ENCODE measurements at places on chromosomes 16 and 17.

GRCh38 chr17:66348584-66349165 is 46.3 kb downstream of the PRKCA start:
- peak; percentile 78 for DNase-seq

DNA sequence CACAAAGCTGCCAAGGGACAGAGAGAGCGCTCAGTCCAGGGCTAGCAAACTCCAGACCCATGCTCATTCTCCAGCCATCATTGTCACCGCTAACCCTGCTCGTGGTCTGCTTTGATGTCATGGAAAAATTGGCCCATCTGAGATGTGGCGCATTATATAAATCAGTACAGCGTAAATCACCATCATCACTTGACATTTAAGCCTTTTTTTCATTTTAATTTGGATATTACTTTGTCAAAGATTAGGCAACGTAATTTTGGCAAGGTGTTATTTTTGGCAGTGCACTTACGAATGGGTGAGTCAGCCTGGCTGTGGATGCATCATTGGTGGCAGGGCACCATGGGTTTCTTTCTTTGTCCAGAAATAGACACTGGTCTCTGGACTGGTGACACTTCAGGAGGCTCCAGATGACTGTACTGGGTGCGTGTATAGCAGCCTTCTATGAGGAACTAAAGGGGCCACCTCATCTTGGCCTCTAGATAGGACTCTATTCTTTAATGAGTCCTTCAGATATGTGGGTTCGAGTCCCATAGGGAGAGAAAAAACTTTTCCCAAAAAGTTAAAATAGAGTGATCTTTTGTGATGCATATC is 166.3 kb downstream of the MSI2 start:
- peak; percentile 37 for DNase-seq

DNA sequence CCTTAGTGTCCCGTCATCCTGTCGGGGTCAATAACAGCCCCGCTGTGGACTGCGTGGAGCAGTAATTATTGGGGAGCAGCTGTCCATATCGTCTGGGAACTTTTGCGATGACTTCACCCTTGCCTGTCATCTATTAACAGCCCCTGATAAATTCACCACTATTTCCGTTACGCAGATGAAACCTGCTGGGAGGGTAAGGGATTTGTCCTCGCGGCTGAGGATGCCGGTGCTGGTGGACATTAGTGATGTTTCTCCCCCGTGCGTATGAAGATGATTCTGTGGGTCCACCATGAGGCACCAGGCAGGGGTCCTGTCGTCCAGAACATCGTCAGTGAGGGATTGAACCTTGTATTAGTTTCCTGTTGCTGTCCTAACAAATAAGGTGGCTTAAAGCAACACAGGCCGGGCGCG is 1.0 kb downstream of the FLYWCH2 start:
- DNase-seq: peak; percentile 25

DNA sequence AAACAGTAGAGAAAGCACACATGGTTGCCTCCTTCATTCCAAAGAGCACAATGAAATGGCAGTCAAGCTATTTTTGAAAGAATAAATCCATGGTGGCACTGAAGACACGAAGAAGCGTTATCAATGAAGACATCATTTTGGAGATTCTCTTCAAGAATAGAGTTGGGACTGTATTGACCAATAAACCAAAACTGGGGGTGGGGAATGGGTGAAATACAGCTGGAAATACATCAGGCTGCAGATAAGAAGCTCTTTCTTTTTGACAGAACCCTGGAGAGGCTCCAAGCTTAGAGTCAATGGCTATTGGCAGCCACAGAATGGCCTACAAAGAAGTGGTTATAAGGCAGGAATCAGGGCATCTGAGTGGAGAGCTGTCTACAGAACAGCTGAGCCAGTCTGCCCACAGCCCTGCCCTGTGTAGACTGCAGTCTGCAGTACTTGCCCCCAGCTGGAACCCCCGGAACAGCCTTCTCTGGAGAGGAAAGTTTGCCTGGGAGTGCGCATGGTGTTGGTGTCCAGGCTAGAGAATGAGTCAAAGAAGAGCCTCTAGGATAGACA is 100.4 kb downstream of the STX8 start:
- DNase-seq: no peak

DNA sequence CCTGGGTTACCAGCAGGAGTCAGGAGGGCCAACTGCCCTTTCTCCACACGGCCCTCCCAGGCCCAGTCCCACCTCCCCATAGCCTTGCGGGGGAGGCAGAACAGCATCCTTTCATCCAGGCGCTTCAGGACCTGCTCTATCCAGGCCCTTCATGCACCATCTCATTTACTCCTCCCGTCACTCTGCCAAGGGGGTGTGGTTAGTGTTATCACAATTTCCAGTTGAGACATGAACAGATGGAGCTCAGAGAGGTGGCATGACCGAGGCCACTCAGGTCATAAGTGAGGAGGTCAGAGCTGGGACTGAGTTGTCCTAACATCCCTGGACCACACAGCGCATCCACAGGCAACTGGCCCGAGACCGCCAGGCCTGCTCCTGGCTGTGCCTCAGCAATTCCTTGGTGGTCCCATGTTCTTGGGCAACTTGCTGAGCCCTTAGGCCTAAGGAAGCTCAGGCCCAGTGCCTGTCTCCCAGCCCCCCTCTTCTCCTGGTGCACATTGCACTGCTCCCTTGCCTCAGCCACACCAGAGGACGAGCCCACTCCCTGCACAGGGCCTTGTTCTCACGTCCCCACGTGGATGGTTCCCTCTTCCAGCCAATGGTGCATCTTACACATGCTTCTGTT is 23.8 kb downstream of the C17orf100 start:
- DNase-seq: no peak

DNA sequence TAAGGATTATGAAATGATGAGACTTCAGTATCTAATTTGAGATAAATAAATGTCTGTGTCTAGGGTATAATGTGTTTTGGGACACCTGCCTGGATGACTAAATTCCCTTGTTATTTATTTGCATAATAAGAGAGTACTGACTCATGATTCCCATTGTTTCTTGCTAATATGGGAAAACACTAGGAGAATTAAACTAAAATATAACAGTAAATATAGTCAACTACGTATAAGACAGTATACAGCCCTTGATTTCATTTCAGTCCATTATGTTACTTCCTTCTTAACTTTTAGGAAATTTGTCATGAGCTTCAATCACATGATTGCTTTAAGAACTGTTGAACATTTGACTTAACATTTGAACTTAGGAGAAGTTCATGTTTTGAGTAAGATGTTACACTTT is 62.4 kb downstream of the VMP1 start:
- DNase-seq: peak; percentile 31

- DNase-seq: peak; percentile 56
These were observed 54.3 kb downstream of the KPNA2 start for GRCh38 chr17:68089881-68090280.

DNA sequence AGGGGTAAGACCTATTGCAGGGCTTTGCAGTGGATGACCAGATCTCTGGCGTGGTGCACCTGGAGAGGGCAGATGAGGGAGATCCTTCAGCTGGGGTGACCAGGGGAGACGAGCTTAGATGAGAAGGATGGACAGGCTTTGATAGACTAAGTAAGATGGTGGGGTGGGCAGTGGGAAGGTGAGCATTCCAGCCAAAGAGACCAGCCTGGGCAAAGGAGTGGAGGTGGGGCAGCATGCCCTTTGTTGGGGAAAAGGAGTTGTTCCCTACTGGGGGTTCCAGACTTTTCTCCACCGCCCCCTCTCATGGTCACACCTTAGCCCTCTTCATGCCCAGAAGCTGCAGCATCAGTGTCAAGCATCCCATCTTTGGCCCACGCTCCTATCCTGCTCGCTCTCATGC is 27.6 kb downstream of the ANKRD40 start:
- DNase-seq: no peak

All from cardiac fibroblast (primary cell).